ENCODE measurements at places on chromosomes 1 and 21. TPM values are rescaled to one million over a fixed set of nuclear protein-coding genes. Genes with fewer than 3 reads are reported as not detected.

- no peak overlapping the region for H3K4me3 ChIP-seq
- no peak overlapping the region for H3K27ac ChIP-seq
- DNase-seq = no peak
- H3K27me3 ChIP-seq = no peaks in the 10 kb centered on the region
These were observed 18.3 kb downstream of the CLIC6 start for GRCh38 chr21:34687065-34687464.

- H3K36me3 ChIP-seq = peaks cover 63% of the 10 kb centered on the region
- no peaks in the 10 kb centered on the region for H3K27me3 ChIP-seq
- H3K27ac ChIP-seq = no peak overlapping the region
- DNase-seq = no peak
- H3K4me1 ChIP-seq = no peaks in the 10 kb centered on the region
These were observed 29.0 kb downstream of the MDM4 start for GRCh38 chr1:204545202-204545601.

GRCh38 chr1:113166473-113166872, 93.5 kb downstream of the LRIG2 start:
- no peak overlapping the region for H3K4me3 ChIP-seq
- no peaks in the 10 kb centered on the region for H3K27me3 ChIP-seq
- DNase-seq = no peak
- no peak overlapping the region for H3K27ac ChIP-seq
- no peaks in the 10 kb centered on the region for H3K4me1 ChIP-seq

DNA sequence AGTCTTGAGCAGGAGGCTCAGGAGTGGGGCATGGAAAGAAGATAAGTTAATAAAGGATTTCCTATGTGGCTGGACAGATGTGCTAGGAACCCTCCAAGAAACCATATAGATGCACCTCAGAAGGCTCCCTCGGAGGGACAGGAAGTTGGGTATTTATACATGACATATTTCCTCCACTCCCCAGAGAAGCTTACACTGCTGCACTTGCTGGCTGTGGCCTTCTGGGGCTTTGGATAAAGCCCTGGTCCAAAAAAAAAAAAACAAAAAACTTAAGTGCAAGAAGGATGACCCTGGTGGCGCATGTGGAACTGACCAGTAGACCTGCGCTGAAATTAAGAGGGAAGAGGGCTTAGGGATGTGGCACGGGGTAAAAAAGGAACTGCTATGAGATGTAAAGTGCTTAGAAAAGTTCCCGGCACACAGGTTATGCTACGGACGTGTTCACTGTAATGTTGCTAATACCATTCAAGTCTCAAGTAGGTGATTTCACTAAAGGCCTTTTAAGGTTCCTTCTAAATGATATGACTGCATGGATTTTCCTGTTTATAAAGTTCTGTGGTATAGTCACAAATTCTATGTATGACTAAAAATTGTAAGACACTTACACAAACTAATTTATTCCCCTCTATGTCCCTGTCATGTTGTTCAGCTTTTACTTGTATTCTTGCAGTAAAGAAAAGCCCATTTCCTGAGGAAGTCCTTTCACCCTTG, 253.6 kb downstream of the HMCN1 start:
- DNase-seq = no peak
- H3K4me1 ChIP-seq = peaks cover 31% of the 10 kb centered on the region
- H3K27ac ChIP-seq = no peak overlapping the region

DNA sequence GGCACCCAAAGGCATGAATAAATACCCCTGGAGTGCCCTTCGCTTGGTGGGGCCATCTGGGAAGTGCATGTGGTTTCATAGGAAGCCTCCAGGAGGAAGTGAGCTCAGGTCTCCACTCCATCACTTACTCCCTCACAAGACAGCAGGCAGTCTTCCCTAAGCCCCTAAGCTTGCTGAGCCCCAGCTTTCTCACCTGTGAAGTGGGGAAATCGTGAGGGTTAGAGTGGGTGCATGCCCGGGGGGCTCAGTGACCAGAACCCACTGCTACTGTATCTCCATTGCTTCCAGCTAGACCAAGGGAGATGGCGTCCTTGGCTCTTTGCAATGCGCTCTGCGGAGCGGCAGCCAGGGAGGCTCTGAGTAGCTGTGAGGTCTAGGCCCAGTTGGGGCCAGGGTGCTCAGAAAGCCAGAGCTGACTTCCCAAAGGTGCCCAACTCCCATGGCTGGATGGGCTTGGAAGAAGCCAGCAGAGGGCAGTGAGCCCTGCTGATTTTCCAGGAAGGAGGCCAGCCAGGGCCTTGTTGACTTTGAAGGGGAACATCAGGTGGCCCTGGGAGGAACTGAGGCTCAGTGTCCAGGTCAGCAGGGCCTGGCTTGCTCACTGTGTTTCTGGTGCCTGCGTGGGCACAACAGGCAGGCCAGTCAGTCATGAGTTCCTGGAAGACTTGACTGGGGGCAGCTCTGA, 27.3 kb downstream of the CDCP2 start:
- H3K36me3 ChIP-seq = no peaks in the 10 kb centered on the region
- H3K4me1 ChIP-seq = peaks cover 5% of the 10 kb centered on the region
- DNase-seq = no peak
- no peak overlapping the region for H3K27ac ChIP-seq
- no peak overlapping the region for H3K4me3 ChIP-seq

GRCh38 chr1:7427605-7428300, 343.3 kb upstream of the VAMP3 start:
- no peak overlapping the region for H3K27ac ChIP-seq
- no peaks in the 10 kb centered on the region for H3K27me3 ChIP-seq
- H3K4me1 ChIP-seq = no peaks in the 10 kb centered on the region
- H3K36me3 ChIP-seq = no peaks in the 10 kb centered on the region
- no peak overlapping the region for H3K4me3 ChIP-seq
- no peak for DNase-seq

- DNase-seq = no peak
- no peak overlapping the region for H3K4me3 ChIP-seq
- H3K27me3 ChIP-seq = no peaks in the 10 kb centered on the region
- no peaks in the 10 kb centered on the region for H3K36me3 ChIP-seq
- no peaks in the 10 kb centered on the region for H3K4me1 ChIP-seq
- no peak overlapping the region for H3K27ac ChIP-seq
These were observed 24.8 kb upstream of the ELOA start for GRCh38 chr1:23718482-23718881.

DNA sequence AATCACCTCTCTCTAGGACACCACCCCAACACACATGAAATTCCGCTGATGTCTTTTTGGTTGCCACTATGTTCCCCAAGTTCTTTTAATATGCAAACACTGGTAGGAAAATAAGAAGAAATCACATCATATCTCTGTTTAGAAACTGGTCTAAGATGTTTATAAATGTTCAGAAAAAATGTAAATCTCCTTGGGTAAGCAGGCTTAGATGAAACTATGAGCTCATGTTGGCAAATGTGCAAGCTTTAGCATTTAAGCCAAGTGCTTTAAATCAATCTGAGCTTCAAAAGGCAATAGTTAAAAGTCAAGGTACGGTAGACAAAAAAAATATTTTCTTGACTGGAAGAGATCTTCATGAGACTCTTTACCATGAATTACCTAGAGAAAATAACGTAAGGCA, 25.2 kb upstream of the SLAMF9 start:
- DNase-seq = no peak
- H3K36me3 ChIP-seq = no peaks in the 10 kb centered on the region
- H3K4me1 ChIP-seq = no peaks in the 10 kb centered on the region
- H3K27ac ChIP-seq = no peak overlapping the region
- no peak overlapping the region for H3K4me3 ChIP-seq
- H3K27me3 ChIP-seq = no peaks in the 10 kb centered on the region

GRCh38 chr1:46160212-46160611, 14.7 kb upstream of the TSPAN1 start:
- H3K27me3 ChIP-seq = no peaks in the 10 kb centered on the region
- no peaks in the 10 kb centered on the region for H3K36me3 ChIP-seq
- no peak for DNase-seq
- H3K4me1 ChIP-seq = no peaks in the 10 kb centered on the region

DNA sequence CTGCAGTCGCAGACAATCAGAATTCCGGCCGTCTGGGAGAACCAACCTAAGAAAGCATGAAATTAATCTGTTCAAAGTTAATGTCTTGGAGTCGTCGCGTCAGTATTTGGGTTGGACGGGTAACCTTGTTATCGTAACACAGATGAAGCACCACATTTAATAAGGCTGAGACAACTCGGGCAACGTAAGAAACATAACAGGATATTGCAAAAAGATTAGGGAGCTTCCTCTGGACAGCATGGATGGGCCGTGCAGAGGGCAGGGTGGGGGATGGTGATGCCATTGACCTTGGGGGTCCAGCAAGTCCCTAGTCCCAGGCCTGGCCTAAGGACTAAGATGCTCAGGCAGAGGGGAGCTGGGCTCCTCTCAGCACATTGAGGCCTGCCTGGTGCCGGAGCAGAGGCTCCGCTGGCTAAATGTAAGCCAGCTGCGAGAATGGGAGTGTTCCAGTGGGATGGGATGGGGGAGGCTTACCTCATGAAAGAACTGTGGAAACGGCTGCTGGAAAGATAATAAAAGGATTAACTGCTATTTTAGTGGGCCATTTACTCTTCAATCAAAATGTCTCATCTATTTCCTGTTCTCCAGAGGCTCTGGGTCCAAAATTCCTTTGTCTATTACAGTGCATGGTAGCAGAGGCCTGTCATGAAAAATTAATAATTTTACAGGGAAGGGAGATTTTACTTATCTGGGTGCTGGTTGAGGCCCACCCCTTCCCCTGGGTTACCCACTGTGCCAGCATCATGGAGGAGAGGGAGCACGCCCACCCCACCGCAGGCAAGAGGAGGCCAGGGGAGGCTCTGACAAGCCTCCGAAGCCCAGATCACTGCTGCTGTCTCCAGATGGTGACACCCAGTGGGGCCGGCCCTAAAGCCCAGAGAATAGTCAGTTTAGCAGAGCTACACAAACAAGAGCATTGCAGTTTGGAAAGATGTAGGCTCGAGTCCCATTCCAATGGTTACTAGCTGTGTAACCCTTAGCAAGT, 131.6 kb downstream of the DMRTB1 start:
- no peak overlapping the region for H3K4me3 ChIP-seq
- H3K36me3 ChIP-seq = no peaks in the 10 kb centered on the region
- no peak for DNase-seq
- no peaks in the 10 kb centered on the region for H3K27me3 ChIP-seq
- no peaks in the 10 kb centered on the region for H3K4me1 ChIP-seq

DNA sequence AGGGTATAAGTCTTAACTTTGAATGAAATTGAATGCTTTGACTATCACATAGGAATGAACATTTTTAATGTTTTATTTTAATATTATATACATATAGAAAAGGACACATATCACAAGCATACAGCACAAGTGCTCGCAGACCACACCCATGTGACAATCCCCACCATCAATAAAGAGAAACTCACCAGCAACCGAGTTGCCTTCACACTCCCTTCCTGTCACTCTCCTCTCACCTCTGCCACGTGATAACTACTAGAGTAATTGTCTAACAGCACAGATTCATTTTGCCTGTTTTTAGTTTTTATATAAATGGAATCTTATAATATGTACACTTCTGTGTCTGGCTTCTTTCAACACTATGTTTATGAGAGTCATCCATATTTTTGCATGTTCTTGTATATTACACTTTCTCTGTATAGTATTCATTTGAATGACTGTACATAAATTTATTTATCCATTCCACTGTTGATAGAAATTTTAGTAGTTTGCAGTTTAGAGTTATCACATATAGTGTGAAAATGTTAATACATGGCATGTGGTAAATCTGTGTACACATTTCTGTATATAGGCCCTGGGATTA, 304.9 kb upstream of the DUSP10 start:
- H3K27me3 ChIP-seq = no peaks in the 10 kb centered on the region
- peaks cover 6% of the 10 kb centered on the region for H3K4me1 ChIP-seq
- no peak for DNase-seq
- H3K27ac ChIP-seq = no peak overlapping the region
- H3K36me3 ChIP-seq = no peaks in the 10 kb centered on the region

GRCh38 chr21:34085129-34085528, 11.8 kb downstream of the MRPS6 start:
- no peak overlapping the region for H3K4me3 ChIP-seq
- DNase-seq = no peak
- H3K36me3 ChIP-seq = no peaks in the 10 kb centered on the region
- H3K27ac ChIP-seq = no peak overlapping the region

DNA sequence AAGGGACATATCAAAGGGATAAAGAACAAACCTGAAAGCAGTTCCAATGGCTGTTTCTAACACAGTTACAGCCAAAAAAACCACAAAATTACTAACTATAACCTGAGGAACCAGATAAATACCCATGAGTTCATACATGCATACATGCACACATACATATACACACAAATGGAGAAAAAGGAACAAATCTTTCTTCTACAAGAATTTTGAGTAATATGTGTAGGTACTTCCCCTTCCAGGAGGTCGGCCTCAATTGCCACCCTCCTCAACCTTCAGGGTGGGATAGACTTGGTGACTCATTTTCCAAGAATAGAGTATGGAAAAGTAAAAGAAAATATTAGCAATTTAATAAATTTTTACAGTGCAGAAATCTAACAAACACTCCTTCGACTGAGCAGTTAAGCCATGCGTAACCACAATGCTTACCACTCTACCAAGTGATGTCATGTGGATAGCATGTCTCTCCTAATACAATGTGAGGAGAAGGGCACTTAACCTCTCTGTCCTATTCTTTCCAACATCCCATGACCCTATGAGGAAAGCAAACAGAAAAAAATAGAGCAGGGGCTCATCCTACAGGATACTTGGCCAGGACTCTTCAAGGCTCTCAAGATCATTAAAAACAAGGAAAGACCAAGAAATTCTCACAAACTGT, 243.0 kb upstream of the RUNX1 start:
- no peaks in the 10 kb centered on the region for H3K4me1 ChIP-seq
- no peaks in the 10 kb centered on the region for H3K36me3 ChIP-seq
- no peak overlapping the region for H3K27ac ChIP-seq
- no peaks in the 10 kb centered on the region for H3K27me3 ChIP-seq
- DNase-seq = no peak

- peaks cover 65% of the 10 kb centered on the region for H3K4me1 ChIP-seq
- peak overlapping the region; percentile 83 for H3K4me3 ChIP-seq
- no peaks in the 10 kb centered on the region for H3K27me3 ChIP-seq
- peaks cover 15% of the 10 kb centered on the region for H3K36me3 ChIP-seq
- peak overlapping the region; percentile 99 for H3K27ac ChIP-seq
These were observed 2.5 kb downstream of the MTHFR start for GRCh38 chr1:11802973-11803885.

DNA sequence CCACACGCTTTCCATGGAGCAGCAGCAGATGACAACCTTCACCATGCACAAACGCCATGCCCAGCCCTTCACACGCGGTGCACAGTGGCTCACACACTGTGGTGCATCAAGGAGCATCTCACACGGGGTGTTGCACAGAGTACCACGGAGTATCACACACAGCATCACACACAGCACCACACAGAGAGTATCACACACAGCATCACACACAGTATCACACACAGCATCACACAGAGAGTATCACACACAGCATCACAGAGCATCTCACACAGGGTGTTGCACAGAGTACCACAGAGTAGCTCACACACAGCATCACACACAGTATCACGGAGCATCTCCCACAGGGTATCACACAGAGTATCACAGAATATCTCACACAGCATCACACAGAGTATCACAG, 122.2 kb upstream of the RAB4A start:
- no peak overlapping the region for H3K27ac ChIP-seq
- H3K27me3 ChIP-seq = no peaks in the 10 kb centered on the region
- H3K4me3 ChIP-seq = no peak overlapping the region
- peaks cover 21% of the 10 kb centered on the region for H3K4me1 ChIP-seq
- DNase-seq = no peak

GRCh38 chr1:154219541-154219940, 1.2 kb upstream of the UBAP2L start:
- H3K27ac ChIP-seq = peak overlapping the region; percentile 99
- H3K4me1 ChIP-seq = peaks cover 55% of the 10 kb centered on the region
- H3K27me3 ChIP-seq = no peaks in the 10 kb centered on the region
- peak overlapping the region; percentile 97 for H3K4me3 ChIP-seq
- H3K36me3 ChIP-seq = peaks cover 10% of the 10 kb centered on the region

RSPH1 gene
- 0.27 TPM for total RNA-seq

TFF3 gene
- not detected for total RNA-seq

SERPINC1 gene
- total RNA-seq = not detected

RUSC1 gene
- total RNA-seq = 61.3 TPM

Measured in thoracic aorta (tissue), 2 donors.